Astrocyte (in vitro differentiated cells and primary cell): ENCODE measurements at places on chromosomes 3 and 15.

- peak; percentile 33 for DNase-seq
These were observed 76.4 kb upstream of the SCN5A start for GRCh38 chr3:38725726-38726419.

GRCh38 chr3:119652306-119653033, 7.9 kb downstream of the POPDC2 start:
- no peak for DNase-seq

- DNase-seq, result no peak
These were observed 9.2 kb upstream of the EPB42 start for GRCh38 chr15:43229977-43230376.

GRCh38 chr15:42121682-42122081, 27.3 kb upstream of the PLA2G4D start:
- no peak for DNase-seq

GRCh38 chr3:170476291-170476690, 57.6 kb downstream of the CLDN11 start:
- DNase-seq, result no peak

GRCh38 chr3:53768478-53769459, 77.5 kb downstream of the CHDH start:
- no peak for DNase-seq

GRCh38 chr15:28899061-28899738, 13.4 kb downstream of the APBA2 start:
- DNase-seq, result no peak

DNA sequence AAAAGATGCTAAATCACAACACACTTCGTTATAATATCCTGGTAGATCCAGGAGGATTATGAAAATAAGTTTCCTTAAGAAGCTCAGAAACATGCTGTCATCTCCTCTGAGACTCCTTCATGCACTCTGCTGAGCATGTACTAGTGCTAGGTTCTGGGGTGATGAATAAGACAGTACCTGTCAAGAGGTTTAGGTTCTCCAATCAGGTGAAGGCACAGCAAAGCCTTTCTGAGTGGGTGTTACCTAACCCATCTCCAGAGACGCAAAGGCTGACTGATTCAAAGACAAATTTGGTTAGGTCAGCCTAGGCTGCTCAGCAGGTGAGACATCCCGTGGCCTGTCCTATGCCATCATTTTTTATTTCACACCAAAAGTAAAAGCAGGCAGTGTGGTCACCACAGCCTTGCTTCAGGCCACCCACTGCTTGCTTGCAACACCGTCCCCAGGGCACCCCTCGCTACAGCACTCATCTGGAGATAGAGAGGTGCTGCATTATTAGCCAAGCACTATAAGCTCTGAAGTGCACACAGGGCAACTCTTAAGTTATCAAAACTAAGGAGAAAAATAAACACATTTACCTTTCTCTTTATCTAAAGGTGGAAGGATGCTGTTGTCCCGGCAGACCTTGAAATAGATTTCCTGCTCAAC, 117.2 kb downstream of the TJP1 start:
- DNase-seq, result no peak

DNA sequence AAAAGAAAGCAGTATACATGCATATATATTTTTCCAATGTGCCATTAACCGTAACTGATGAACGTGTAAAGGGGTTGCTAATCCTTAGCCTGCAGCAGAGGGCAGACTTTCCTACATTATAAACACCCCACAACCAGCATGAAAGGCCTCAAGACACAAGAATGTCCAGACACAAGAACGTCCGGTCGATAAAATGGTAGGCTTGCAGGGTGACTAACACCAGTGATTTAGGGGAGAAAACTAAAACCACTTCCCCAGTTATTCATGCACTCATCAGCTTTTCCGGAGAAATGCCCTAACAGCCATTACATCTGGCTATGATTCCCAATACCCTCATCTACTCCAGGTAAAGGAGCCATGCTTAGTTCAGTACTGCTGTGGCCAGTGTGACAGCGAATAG, 57.4 kb downstream of the LRTM1 start:
- DNase-seq, result peak; percentile 97

DNA sequence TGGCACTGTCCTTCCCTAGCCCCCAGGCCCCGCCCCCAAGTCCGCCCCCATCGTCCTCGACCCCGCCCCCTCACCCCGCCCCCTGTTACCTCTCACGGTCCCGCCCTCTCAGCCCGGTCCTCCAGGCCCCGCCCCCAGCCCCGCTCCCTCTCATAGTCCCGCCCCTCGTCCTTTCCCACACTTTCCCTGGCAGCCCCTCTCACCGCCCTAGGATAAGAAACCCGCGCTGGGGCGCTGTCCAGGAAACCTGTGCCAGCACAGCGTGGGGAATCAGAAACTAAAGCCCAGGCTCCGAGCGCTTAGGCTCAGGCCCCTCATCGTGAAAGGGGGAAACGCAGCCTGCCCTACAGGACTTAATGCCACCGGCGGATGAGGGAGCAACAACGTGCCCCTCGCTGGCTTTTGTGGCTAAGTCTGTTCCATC, 20.9 kb downstream of the TRPM1 start:
- DNase-seq, result no peak

DNA sequence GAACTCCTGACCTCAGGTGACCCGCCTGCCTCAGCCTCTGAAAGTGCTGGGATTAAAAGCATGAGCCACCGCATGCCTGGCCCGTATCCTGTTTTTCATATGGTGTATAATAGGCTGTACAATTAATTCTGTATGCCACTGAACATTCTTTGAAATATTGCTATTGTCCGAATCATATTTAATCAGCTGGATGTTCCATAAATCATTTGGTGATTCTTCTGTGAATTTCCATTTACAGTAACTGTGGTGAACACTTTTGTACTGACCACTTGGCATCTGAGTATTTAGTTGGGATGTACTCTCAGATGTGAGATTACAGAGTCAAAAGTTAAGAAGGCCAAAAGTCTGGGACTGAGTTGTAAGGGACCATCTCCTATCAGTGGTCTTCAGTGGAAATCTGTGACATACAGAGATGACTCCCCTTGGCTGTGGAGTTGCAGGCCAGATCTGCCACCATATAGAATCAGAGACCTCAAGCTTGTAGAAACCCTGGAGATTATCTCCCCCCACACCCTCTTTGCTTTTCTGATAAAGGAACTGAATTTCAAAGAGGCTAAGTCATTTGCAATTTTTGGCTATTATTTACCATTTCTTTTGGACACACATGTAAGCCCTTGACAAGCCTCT, 25.7 kb upstream of the DYNC1LI1 start:
- DNase-seq, result no peak

DNA sequence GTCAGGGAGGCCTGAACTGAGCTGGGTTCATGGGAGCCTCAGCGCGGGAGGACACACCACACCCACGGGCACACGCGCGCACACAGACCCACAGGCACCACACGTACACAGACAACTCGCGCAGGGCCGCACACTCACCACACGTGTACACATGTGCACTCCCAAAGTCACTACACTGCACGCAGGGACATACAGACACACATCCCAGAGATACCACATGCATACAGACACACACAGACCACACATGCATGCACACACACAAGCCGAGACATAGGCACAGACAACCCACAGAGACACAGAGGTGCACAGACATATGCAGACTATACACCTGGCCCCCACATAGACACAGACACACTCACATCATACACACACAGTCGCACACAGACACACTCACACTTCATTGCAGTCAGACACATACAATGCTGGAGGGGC, 1.1 kb upstream of the MGLL start:
- DNase-seq, result no peak

DNA sequence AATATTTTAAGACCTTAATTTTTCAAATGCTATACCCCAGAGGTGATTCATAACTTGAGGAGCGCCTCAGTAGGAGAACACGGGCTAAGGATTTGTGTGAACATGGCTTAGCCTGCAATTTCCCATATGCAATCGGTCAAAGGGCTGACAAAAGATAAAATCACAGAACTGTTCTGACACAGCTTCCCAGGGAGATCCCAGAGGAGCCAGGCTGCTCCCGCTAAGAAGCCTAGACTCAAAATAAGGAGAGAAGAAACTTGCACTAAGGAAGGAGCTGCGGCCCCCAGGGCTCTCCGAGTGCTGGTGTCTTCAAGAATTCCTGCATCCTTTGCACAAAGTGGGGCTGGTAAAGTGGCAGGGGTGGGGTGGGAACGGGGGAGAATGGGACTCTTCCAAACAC, 106.3 kb upstream of the DLG1 start:
- no peak for DNase-seq
